ENCODE measurements at places on chromosomes 4 and X.

- DNase-seq: no peak
Observed at GRCh38 chr4:67853336-67853735, 30.5 kb downstream of the TMPRSS11D start.

GRCh38 chr4:152997771-152998487 lies 61.8 kb downstream of the FHDC1 start:
- no peak for DNase-seq

DNA sequence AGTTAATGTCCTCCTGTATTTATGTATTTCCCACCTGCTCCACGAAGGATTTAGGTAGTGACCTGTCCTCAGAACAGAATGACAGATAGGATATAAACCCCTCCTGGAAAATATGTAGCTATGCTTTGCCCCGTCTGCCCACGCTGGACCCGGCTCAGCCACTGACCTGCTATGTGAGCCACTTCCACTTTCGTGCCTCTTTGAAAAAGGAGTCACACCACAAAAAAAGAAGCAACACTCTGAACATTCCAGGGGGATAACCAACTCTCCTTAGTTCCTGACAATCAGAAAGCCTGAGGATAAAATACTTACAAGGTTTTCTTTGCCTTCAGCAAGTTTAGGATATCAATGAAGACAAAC lies 11.1 kb downstream of the ACSL1 start:
- DNase-seq: no peak

DNA sequence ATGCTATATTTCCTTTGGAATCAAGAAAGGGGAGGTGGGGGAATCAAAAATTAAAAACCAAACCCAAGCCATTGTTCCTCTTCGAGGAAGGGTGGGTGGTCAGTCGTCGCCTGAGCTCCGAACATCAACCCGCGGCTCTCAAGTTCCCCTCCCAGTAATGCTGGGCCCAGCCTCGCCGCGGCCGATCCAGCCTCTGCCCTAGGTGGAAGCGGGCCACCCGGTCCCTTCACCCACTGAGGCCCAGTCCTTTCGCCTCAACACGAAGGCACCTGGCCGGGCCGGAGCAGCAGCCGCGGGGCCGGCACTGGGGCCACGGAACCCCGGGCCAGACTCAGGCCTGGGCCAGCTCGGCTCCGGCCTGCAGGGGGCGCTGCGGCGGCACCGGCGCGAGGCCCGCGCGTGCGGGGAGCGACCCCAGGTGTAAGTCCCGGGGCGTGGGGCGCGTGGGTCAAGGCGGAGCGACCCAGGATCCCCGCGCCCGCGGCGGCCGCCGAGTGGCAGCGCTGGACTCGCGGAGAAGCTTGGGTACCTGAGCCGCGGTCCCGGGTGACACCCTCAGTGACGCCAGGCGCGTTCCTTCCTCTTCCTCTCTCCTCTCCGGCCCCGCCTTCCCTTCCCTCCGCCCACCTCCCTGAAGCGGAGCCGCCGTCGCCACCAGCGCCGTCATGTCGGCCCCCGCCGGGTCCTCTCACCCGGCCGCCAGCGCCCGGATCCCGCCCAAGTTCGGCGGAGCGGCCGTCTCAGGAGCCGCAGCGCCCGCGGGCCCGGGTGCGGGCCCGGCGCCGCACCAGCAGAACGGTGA lies at the start of gene SEC24B:
SEC24B (plus strand) TSS at position 611 of the 802 bp plus-strand sequence; CDS start at position 666, 55 bp downstream.
- DNase-seq: peak; percentile 77

DNA sequence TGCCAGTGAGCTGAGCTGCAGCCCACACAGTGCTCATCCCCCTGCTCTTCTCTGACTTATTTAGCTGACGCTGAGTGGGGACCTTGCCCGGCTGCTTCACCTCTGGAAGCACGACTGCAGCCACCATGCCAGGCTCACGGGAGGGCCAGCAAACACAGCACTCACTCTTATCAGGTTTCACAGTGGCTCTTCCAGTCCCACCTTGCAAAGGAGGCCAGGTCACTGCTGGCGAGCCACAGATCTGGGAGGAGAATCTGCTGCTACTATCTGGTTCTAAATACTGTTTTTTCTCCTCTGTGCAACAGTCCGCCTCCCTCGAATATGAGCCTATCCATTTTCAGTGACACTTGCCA lies 6.7 kb upstream of the SPON2 start:
- DNase-seq: no peak

GRCh38 chr4:22999419-22999818 lies 306.7 kb downstream of the GBA3 start:
- no peak for DNase-seq

Measured in stimulated activated CD4-positive, alpha-beta T cell treated with anti-CD3 and anti-CD28 coated beads, Interleukin-1b, Interleukin-23, amount 100 ng/mL, for 1 hour (primary cell).